CD4-positive, alpha-beta T cell treated with Interleukin-4 for 4 hours (primary cell): ENCODE measurements at places on chromosomes 1 and 21.
A peak's percentile ranks its signal among the peaks of the same experiment; 100 is the strongest.

DNA sequence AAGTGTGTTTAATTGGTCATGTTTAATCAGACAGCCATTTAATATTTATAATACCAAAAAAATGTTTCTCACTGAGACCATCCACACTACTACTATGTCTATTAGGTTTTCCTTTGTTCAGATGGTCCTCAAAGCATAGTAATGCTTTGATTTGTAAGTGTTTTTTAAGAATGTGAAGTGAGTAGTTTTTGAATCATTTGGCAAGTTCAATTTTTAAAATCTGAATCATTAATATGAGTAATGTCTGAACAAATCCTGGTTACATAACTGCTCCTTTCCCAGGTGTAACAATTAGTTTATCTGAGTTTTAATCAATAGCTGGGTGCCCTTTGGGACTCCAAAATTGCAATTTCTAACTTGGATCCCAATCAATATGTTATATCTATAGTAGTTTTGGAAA, 23.5 kb upstream of the RPL5 start:
- DNase-seq: no peak

- no peak for DNase-seq
Observed at GRCh38 chr1:218349348-218350034, 4.4 kb downstream of the TGFB2 start.

GRCh38 chr21:42265231-42265812, 46.4 kb downstream of the ABCG1 start:
- DNase-seq: no peak

GRCh38 chr21:42672699-42673458, 19.5 kb downstream of the PDE9A start:
- DNase-seq: no peak

GRCh38 chr1:210499956-210500355, 171.3 kb downstream of the HHAT start:
- DNase-seq: no peak

- DNase-seq: no peak
Observed at GRCh38 chr1:169964206-169964605, 70.5 kb upstream of the SCYL3 start.

DNA sequence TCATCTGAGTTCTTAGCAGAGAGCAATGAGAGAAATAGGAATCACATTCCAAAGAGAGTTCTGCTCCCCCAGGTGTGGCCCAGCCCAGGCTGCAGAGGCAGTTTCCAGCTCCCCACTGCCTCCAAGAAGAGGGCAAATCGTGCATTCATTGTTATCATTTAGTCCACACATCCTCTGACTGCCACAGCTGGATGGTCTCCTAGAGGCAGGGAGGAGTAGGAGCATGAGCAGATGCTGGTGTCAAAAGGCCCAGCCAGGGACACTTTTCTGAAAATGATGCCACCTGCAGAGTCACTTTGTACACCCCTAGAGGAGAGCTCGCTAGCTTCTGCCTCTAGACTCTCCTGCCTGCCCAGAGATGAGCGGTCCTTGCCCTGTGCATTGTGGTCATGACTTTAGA, 33.6 kb upstream of the GNPAT start:
- DNase-seq: no peak

DNA sequence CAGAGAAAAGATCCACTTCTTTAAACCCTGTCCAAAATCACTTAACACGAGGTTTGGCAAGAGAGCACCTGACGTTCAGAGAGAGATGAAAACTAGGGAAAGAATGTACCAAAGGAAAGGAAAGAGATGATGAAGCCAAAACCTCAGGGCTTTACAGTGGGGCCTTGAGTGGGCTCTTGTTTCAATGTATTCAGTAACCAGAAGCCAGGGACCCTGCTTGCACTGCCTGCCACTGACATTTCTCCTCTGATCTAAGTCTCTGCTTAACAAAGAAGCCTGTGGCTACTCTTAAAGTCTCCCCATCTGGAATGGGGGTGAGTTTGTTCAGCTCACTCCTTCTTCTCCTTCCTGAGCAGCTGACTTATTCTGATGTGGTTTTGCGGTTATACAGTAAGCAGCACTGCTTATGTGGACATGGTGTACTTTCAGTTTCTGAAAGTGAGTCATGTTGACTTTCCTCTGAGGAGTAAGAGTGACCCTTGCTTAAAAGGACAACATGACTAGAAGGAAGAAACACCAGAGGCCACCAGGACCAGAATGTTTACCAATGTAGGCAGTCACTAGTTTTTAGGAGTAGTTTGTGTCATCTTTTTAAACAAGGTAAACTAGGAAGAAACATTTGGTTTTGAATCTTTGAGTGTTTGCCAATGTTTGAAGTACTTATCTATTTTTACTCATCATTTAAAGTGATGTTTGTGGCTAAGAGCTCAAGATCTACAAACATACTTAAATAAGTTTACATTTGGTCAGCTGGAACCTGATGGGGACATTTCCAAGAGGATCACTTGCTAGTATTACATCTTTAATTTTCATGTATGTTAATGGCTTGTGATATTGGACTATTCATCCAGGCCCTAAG, 87.4 kb downstream of the FASLG start:
- peak; percentile 82 for DNase-seq

- DNase-seq: no peak
Observed at GRCh38 chr1:224727351-224728289, 111.5 kb downstream of the CNIH3 start.

GRCh38 chr1:228222548-228222947, 14.7 kb downstream of the OBSCN start:
- DNase-seq: no peak

- no peak for DNase-seq
Observed at GRCh38 chr1:213519098-213519497, 468.1 kb downstream of the RPS6KC1 start.

DNA sequence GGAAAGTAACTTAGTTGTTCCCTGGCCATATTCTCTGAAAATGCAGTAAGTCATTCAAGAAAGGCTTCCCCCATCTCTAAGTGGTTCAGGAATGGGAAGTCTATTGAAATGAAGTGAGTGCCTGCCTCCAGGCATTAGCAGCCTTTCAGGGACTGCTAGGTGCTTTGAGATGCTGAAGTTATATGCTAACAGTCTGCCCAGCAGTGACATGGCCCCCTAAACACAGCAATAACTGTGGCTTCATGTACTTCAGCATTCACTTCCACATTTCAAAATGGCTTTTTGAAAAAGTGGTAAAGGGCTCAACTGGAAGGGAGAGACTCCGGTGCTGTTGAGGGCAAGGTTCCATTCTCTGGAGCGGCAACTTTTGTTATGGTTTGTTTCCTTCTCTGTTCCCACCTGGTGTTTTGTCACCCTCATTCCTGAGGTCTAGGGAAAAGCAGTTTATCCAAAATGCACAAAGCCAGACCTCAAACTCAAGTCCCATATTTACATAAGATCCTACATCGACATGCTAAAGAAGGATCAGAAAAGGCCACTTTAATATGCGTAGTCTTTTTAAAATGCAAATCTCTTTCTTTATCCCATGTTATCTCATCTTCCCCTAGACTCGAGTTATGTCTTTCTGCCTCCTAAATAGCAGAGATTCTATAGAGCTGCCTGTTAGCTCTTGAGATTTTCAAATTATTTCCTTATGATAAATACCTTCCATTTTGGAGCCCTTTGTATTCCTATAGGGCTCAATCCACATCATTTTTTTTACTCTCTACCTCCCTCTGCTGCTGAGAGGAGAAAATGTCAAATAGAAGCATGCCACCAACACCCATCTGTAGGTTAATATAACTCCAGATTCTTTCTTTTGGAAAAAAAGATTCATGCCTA, 34.2 kb upstream of the LRRC8C start:
- DNase-seq: peak; percentile 66

- no peak for DNase-seq
Observed at GRCh38 chr21:38956856-38957571, 151.3 kb downstream of the ETS2 start.

- DNase-seq: no peak
Observed at GRCh38 chr1:53271446-53272090, 33.2 kb upstream of the MAGOH start.

DNA sequence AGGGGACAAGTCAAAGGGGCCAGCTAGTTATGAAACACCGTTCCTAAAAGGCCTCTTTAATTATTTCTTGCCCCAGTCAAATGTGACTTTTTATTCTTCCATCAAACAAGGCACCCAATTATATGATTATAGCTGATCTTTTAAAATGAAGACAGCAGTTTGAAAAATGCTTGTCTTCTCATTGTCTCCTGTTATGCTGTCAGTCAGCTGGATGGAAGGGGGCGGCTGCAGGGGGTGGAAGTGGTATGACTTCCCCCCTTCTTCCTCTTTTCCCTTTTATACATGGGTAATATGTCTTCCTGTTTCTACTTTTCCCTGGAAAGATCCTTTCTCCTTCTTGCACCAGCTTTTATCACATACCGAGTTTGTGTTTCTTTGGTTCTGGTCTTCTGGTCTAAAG, 25.8 kb upstream of the KCNA10 start:
- DNase-seq: no peak

GRCh38 chr1:228082918-228083870, 686 bp downstream of the ARF1 start:
- DNase-seq: no peak

DNA sequence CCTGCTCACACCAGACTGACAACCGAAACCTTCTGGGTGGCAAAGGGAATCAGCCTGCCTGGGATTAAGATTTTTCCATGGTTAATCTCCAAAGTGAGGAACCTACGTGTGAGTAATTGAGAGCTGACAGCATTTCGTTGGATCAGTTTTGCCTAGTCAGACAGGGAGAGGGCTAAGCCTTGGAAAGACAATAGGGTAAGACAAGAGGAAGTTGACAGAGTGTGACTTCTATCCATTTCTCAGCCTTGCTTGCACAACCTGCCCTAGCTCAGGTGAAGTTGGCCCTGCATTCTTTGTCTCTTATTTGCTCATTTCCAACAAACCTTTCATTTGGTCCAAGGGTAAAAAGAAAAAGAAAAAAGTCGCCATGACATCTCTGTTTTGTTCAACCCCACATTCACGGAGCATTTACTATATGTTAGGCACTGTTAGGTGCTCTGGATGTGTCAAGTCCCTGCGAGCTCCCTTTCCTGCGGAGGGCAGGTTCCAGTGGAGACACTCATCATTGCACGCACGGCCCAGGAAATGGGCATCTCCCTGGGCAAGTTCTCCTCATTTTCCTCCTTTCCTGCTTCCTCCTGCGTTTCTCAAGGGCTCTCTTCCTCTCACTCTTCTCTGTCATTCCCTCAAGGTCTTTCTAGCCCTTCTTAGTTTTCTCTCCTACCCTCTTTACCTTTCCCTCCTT, 23.3 kb downstream of the KIRREL1 start:
- no peak for DNase-seq

DNA sequence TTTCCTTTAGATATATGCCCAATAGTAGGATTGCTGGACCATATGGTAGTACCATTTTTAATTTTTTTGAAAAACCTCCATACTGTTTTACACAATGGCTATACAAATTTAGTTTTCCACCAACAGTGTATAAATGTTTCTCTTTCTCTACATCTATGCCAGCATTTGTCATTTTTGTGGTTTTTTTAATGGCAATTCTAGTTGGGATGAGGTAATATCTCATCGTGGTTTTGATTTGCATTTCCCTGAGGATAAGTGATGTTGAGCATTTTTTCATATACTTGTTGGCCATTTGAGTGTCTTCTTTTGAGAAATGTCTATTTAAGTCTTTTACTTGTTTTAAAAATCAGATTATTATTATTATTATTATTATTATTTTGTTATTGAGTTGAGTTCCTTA, 35.5 kb downstream of the PLA2G4A start:
- DNase-seq: no peak

DNA sequence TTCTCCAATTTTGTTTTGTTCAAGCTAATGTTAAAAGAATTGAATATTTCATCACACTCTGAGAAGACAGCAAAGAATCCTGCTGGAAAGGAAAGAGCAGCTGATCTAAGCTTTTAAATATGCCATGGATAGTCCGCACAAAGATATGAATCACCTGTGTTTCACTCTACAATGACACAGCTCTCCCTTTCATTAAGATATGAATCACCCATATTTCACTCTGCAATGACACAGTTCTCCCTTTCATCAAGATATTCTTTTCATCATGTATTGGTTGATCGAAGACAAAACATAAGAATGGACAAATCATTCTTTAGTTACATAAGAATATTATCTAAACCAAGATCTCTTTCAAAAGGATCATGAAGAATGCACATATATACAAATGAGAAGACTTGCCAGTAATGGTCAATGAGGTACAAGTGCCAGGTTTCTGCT, 367.3 kb downstream of the SMYD3 start:
- DNase-seq: no peak

GRCh38 chr1:18949686-18950400, 6.6 kb downstream of the IFFO2 start:
- no peak for DNase-seq

DNA sequence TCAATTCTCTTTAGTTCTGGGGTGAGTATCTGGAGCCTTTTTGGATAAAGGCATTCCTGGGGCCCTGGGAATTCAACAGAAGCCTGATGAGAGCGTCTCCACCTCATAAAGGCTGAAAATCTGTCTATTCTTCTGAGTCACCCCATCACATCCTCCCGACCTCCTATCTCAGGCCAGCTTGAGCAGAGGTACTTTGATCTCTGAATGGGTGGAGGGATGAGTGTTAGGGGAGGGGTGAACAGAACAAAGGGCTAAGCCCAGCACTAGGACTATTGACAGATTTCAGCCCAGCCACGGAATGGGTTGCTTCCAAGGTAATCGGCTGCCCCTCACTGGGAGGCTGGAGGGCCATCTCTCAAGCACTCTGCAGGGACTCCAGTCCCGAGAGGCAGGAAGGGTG, 2.5 kb upstream of the MYBPH start:
- DNase-seq: no peak

DNA sequence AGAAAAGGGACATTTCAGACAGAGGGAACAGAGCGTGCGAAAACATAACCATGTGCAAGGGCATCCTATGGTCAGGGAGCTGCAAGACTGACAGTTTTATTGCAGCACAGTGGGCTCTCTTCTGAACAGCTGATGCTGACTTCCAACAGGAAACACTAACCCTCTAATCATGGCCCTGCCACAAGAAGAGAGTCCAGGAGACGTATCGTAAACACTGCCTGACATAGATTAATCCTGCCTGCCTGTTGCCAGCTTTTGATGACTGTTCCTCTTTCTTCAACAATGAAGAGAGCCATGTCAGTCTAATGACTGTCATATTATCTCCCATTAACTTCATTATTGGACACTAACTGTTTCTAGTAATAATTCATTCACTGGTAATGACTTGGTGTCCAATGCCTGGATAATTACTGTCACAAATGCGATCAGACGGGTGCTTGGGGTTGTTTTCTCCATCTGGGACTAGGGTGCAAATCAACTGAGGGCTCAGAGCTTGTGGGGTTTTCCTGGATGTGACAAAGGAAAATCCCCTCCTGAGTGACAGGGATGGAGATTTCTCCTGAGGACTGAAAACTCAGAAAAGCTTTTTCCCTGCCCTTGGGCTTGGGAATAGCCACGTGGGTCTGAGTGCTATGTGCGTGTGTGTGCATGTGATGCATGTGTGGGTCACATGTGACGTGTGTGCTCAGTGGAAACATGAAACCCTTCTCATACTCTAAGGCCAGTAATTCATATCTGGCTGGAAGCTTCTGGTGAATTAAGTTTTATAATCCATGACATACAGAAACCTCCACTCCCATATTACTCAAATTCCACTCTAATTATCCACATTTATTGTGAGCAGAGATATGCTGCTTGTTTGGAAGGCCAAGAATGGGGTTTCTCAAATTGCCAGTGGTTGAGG, 144.0 kb upstream of the PLXNA2 start:
- DNase-seq: no peak
